ENCODE measurements at places on chromosomes 1 and 21.

GRCh38 chr1:157178490-157178889 is 40.3 kb upstream of the ETV3 start:
- DNase-seq: no peak

DNA sequence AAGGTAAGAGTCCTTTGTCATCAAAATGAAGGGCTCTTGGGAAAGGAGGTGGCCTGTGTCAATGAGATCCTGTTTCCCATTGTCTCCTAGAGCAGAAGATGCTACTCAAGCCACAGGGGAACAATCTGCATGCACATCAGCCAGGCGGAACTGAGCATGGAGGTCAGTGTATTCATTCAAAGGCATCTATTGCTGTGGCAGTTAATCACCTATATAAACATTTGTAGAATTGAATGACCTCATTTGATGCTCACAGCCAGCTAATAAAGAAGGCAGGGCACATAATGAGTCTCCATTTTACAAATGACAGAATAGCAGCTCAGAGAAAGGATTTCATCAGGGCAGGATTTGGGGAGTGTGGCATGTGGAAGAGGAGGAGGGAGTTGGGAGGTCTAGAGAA is 5.7 kb upstream of the FYB2 start:
- DNase-seq: no peak

DNA sequence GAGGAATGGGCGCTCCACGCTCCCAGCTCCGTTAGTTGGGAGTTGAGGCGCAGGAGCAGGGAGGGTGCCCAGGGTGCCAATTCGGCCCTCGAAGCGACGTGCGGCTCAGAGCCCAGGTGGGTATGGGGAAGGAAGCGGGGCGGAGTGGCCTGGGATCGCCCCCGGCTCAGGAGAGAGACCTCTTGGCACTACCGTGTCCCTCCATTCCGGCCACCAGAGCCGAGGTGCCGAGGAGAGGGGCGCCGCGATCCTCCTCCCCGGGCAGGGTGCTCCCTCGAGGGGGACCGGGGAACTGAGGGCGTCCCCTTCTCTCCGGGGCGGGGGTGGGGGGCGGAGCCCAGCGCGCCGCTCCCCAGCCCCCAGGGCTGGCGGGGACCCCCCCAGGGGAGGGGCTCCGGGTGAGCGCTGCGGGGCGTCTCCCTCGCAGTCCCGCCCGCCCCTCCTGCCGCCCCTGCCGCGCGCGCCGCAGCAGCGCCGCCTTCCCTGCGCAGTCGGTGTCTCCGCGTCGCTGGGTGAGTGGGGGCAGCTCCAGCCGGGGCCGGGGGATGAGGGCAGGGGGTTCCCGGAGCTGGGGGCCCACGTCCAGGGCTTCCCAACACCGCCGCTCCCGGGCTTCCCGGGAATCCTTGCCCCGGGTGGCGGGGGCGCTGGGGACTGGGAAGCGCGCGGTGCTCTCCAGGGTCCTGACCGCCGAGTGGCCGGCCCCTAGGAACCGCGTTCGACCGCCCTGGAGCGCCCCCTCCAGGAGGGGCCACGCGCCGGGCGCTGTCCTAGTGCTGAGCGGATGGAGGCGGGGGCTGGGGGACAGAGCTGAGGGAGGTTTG is at the start of gene HPCA:
HPCA (plus strand) TSS at position 488 of the 824 bp plus-strand sequence. CDS start 2,408 bp downstream, outside the sequence.
- DNase-seq: peak; percentile 41

- no peak for DNase-seq
Measured at GRCh38 chr1:198606020-198606438, 32.8 kb upstream of the PTPRC start.

GRCh38 chr1:174938281-174939007 is 61.3 kb upstream of the CACYBP start:
- no peak for DNase-seq

GRCh38 chr1:204162494-204163074 is 3.6 kb downstream of the REN start:
- peak; percentile 54 for DNase-seq

DNA sequence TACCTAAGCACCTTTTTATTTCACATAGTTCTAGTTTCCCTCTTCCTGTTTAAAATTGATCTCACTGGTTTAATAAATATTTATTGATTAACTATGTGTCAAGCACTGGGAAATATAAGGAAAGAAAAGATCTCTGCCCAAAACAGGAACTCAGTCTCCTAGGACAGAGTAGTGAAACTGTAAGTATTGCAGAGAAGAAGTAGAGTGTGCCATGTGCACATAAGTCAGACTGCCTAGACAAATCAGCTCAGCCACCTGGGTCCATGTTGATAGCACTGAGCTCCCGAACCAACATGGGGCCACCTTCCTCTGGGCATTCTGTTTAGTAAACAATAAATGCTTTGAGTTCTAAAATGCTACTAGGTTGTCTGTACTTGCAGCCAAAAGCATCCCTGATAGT is 9.8 kb upstream of the SSX2IP start:
- DNase-seq: no peak

- DNase-seq: peak; percentile 91
Measured at GRCh38 chr1:172914501-172915144, 136.1 kb downstream of the TNFSF18 start.

Measured in fibroblast of mammary gland (primary cell).